ENCODE measurements at places on chromosomes 2 and 18.

GRCh38 chr2:16262526-16263178, 322.3 kb downstream of the MYCN start:
- no peak for DNase-seq

DNA sequence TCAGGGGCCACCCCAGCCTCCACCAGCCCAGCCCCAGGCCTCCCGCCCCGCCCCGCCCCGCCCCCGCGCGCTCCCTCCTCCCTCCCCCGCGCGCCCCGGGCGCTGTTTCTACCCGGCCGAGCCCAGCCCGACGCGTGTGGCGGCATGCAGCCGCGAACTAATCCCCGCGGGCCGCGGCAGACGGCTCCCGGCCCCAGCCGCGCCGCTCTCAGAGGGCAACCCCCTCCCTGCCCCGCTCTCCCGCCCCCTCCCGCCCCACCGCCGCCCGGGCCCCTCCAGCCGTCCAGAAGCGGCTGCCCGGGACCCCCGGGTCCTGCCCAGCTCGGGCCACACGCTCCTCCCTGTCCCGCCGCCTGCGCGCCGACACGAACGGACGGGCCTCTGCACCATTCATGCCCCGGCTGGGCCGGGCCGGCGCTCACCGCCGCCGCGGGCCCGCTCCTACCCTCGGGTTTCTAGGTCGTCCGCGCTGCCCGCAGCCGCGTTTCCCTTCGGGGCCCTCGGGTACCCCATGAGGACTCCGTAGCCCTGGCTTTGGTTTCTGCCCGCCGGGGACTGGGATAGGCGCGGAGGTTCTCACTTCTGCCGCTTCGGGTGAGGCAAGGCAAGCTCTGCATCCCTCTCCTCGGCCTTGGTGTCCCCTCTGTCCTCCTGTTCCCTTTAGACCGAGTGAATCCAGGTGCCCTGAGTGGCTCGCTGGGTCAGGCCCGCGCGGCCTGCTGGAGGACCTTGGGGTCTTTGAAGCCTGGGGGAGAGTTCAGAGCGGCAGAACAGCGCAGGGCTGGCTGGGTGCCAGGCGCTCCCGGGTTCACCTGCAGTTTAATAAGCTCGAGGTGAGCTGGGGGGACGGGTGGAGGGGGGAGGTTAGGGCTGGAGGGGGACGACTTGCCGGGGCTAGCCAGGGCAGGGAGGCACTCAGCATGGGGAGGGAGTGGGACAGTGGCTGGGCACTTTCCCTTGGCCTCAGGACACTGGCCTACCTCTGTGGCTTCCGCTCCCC, 3.1 kb downstream of the WNT10A start:
- DNase-seq, result no peak

GRCh38 chr2:222637067-222637466, 18.8 kb downstream of the FARSB start:
- DNase-seq, result no peak

DNA sequence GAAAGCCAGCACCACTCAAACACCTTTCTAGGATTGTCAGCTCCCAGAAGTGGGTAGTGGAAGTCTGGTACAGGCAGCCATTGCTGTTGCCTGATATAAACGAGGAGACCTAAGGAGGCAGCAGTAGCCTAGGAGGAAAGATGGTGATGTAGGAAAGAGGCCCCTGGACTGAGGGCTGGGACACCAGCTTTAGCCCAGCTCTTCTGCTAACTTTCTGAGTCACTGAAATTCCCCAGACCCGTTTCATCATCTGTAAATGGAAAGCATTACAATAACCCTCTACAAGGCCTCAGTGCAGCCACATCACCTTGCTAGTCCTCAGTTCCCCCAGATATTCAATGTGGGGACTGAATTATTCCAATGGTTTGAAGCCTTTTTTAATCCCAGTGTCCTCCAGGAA, 336.5 kb downstream of the TNS1 start:
- DNase-seq, result no peak

- no peak for DNase-seq
These were observed 78.5 kb downstream of the TPO start for GRCh38 chr2:1491751-1492150.

DNA sequence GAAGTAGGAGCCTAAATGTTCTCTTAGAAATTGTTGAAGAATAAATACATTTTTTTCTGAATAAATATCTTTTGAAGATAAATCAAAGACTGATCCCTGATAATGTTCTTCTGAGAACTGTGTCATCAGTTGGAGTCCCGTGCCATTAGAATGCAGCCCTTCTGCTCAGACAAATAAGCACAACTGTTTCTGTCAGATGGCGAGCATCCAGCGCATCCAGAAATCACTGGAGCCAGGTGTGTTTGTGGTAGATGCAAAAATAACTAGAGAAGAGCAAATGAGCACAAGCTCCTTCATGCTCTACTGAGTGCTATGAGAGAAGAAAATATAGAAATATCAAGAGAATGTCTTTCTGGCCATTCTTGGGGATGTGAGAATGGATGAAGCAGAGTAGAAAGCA, 573.7 kb downstream of the THSD7B start:
- DNase-seq, result no peak

GRCh38 chr2:206526416-206526815, 83.1 kb downstream of the ADAM23 start:
- no peak for DNase-seq

DNA sequence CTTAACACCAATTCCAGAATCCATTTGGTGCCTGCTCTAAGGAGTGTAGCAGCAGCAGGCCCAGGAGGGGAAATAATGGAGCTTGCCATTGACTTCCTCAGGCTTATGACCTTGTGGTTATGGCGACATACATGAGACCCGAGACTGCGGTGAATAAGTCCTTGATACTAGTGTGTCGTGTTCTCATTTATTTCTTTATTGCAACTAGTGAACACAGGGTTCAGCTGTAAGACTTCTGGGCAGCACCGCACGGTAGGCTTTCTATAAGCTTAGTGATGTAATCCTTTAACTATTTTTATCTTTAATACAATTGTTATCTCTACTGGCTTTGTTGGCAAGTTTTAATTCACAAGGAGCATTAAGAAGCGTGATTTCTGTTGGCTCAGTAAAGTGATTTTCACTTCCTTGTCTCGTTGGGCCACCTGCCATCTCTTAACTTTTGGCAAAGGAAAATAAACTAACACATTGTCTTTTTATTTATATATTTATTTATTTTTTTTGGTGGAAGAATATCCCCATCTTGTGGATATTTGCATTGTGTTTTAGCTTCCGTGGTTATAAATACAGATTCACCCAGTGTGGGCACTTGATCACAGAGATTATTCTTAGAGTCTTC, 139.8 kb downstream of the LTBP1 start:
- DNase-seq, result no peak

- no peak for DNase-seq
These were observed 1026.7 kb upstream of the ACVR2A start for GRCh38 chr2:146818122-146818521.

All from stimulated activated CD8-positive, alpha-beta memory T cell treated with anti-CD3 and anti-CD28 coated beads, Interleukin-15, amount 100 ng/mL, for 48 hours (primary cell).